ENCODE measurements at places on chromosomes 4 and X.

- DNase-seq: peak; percentile 29
Observed at GRCh38 chrX:72002875-72003274, 92.2 kb downstream of the NHSL2 start.

DNA sequence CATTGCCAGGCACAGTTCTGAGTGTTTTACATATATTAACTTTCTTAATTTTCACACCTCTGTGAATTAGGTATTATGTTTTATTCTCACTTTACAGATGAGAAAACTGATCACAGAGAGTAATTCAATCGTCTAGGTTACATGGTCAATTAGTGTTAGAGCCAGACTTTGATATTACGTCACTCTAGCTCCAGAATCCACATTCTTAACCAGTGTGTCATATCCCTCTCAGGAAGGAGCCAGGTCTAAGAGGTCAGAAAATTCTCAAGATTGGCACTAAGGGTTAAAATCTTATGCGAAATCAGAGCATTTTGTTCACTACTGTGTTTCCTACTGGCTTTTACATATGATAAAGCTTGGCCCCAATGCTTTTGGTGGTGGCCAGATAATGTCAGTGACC, 7.4 kb downstream of the DMP1 start:
- DNase-seq: no peak

GRCh38 chrX:78283511-78283910, 43.9 kb downstream of the CYSLTR1 start:
- DNase-seq: no peak

GRCh38 chr4:175435381-175435783, 376.7 kb downstream of the GPM6A start:
- DNase-seq: no peak

- DNase-seq: no peak
Observed at GRCh38 chr4:61628282-61628681, 428.2 kb downstream of the ADGRL3 start.

GRCh38 chrX:33156152-33156726, 55.1 kb downstream of the DMD start:
- no peak for DNase-seq

GRCh38 chr4:52869196-52869595, 7.1 kb downstream of the RASL11B start:
- no peak for DNase-seq

GRCh38 chr4:36292556-36293188, 11.3 kb downstream of the DTHD1 start:
- no peak for DNase-seq
